ENCODE measurements at places on chromosomes 16 and 17.

- DNase-seq = no peak
These were observed 576 bp downstream of the ZNF768 start for GRCh38 chr16:30525844-30526136.

DNA sequence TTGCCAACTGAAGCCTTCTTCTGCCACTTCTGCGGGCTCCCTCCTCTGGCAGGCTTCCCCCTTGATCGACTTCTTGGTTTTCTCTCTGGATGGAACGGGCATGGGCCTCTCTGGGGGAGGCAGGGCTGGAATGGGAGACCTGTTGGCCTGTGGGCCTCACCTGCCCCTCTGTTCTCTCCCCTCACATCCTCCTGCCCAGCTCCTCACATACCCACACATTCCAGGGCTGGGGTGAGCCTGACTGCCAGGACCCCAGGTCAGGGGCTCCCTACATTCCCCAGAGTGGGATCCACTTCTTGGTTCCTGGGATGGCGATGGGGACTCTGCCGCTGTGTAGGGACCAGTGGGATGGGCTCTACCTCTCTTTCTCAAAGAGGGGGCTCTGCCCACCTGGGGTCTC lies 6.5 kb upstream of the LASP1NB start:
- DNase-seq = no peak

- DNase-seq = no peak
These were observed 52.2 kb downstream of the TBC1D16 start for GRCh38 chr17:79983456-79983855.

- no peak for DNase-seq
These were observed 14.8 kb downstream of the UNK start for GRCh38 chr17:75799402-75799801.

DNA sequence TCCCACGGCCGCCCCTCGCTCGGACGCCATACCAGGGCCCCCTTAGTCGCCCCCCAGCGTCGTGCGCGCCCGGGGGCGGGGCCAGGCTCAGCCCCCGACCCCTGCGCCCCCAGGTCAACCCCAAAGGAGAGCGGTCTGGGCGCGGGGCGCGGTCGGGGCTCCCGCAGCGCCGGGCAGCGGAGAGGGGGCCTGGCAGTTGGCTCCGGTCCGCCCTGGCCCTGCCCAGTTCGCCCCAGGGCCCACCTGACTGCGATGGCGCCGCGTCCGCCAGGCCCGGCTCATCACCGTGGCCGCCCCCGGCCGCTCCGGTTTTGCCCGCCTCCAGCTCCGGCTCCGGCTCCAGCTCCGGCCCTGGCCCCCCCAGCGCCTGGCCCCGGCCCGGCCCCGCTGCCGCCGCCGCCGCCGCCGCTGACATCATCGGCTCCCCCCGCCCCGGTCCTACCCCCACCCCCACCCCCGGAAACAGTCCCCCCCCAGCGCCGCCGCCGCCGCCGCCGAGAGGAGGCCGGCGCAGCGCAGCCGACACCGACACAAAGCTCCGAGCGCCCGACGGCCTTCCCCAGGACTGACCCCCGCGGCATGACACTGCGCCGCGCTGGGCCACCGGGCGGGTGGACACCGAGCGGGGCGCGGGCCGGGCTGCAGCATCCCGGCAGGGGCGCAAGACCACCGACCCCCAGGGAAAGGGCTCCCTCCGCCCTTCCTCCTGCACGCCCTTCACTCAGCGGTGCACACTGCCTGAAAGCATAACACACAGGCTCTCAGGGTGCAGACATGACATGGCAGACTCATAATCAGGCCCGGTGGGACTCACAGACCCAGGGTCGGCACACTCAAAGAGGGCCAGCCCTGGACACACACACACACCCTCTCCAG lies at the start of gene ZBTB4:
TSS of gene ZBTB4 (minus strand) at position 419 of the 876 bp plus-strand sequence. CDS start 12,830 bp downstream, outside the sequence.
- DNase-seq = no peak

- DNase-seq = no peak
These were observed 58.3 kb downstream of the RAI1 start for GRCh38 chr17:17739388-17740066.

- peak; percentile 16 for DNase-seq
These were observed 23.5 kb downstream of the SMTNL2 start for GRCh38 chr17:4607773-4608187.
